ENCODE measurements at places on chromosomes 3 and 15.

DNA sequence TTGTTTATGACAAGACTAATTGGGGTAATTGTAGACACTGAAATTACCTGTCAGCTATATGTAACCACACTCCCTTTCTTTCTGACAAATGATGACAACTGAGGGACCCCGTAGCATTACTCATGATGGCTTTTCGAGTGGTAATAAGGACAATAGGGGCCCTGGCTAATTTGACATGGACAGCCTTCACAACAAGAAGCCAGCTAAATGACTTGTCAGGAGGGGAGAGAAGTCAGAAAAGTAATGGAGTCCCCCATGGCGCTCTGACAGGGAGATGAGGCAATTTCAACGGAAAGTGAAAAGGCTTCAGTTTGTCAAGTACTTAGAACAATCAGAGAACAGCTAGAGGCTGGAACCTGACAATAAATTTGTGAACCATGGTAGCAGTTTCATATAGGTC is 177.3 kb downstream of the CDIN1 start:
- no peak for DNase-seq

DNA sequence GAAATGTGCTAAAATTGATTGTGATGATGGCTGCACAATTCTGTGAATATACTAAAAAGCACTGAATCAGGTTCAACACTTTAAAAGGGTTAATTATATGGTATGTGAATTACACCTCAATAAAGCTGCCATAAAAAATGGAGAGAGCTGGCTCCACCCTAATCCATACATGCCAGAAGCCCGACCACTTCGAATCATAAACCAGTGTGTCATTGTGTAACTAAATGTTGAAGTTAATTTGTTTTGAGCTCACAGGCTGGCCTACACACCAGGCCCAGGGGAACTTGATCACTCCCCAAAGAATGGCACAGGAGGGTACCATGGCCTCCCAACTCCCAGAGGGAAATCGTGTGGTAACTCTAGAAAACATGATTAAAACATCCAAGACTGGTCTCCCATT is 14.0 kb downstream of the PLCD1 start:
- no peak for DNase-seq

DNA sequence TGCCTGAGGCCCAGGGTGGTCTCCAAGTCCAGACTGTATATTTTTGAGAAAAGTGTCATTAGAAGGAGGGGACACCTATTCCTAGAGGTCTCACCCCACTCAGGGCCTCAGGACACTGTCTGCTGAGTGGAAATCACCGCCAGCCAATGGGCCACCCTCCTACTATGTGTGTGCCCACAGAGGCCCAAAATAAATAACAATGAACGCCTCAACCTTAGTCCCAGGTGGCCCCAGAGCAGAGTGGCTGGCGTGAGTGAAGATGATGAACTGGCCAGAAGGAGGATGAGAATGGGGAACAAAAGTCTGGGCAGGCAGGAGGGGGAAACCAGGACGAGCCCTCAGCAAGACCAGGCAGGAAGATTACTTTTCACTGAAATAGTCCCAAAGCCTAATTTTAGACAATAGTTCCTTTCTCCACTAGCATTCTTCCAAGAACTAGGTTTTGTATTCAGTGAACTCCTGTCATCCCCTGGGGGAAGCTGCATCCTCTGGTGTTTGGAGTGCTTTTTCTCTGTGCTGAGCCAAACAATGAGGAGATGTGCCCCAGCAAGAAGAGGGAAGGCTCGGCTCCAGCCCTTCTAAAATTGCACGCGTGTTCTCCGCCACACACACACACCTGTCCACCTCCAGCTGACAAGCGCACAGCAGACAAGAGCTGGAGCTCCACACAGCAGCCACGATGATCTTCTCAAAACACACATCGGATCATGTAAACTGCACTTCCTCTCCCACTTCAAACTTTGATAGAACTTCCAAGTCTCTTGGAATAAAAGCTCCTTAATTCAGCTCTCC is 72.2 kb downstream of the ADCY5 start:
- DNase-seq, result no peak

DNA sequence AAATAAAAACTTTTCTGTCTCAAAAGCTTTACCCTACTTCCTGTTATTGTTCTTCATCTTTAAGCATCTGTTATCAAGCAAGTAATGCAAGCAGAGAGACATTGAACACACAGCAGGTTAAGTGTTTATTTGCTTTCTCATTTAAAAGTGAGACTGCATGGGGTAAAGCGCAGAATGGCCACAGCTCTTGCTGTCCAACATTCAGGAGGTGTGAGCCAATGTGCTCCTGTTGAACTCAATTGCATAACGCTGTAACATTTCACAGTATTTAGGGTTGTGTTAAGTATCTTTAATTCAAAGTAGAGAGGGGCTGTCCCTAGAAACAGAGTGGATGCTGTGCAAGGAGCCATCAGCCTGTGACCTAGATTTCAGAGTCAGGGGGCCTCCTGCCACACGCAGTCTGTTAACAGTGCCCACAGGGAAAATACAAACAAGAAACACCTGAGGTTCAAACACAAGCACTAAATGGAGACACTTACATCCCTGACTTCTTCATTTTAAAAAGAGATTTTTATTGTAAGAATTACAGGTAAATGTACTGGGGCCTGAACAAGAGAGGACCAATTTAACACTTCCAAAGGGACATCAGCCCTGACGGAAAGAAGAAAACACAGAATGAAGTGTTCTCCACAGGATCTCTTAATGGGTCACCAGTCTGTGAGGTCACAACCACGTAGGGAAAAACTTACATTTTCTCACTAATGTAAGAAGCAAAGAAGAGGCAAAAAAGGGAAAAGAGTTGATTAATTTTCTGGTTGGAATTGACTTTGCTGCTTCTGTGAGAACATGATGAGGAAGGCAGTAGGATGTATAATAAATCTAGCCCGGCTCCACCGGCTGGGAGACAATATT is 815.1 kb downstream of the VGLL3 start:
- no peak for DNase-seq

DNA sequence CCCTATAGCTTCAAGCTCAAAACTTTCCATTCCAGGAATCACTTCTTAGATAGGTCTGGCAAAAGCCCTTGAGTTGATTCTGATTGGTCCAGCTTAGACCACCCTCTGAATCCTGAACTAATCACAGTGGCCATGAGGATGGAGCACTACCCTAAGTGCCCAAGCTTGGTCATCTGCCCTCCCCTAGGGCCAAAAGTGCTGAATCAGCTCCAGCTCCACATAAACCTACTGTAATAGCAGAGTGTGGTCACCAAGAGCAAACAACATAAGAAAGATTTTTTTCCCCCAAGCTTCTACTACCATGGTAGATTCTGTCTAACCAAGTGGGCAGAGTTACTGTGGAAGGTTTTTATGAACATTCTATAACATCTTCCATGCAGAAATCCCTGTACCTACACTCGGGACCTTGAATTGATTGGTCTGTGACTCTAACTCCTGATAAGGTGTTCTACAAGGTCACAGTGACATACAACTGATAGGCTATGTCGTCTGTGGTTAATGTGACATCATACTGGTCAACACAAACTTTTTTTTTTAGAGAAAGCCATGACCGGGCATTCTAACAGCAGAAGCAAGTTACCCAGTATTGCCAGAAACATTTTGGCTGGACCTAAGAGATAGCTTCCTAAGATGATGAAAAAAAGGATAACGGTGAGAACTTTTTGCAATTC is 320.9 kb downstream of the MAGI1 start:
- DNase-seq, result no peak

DNA sequence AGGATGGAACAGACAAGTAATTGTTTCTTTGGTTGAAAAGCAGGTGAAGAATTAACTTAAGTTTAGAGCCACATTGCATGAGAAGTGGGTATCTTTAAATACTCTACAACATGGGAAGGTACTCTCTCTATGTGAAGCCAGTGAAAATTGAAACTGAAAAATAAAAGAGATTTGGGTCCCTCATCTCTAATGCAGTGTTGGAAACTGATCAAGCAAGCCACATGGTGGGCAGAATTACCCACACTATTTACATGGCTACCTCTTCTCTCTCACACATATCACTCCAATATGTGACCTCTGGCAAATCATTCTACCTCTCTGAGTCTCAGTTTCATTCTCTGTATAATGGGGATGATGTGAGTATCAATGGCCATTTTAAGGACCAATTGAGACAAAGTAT is 339.0 kb downstream of the IL5RA start:
- no peak for DNase-seq

DNA sequence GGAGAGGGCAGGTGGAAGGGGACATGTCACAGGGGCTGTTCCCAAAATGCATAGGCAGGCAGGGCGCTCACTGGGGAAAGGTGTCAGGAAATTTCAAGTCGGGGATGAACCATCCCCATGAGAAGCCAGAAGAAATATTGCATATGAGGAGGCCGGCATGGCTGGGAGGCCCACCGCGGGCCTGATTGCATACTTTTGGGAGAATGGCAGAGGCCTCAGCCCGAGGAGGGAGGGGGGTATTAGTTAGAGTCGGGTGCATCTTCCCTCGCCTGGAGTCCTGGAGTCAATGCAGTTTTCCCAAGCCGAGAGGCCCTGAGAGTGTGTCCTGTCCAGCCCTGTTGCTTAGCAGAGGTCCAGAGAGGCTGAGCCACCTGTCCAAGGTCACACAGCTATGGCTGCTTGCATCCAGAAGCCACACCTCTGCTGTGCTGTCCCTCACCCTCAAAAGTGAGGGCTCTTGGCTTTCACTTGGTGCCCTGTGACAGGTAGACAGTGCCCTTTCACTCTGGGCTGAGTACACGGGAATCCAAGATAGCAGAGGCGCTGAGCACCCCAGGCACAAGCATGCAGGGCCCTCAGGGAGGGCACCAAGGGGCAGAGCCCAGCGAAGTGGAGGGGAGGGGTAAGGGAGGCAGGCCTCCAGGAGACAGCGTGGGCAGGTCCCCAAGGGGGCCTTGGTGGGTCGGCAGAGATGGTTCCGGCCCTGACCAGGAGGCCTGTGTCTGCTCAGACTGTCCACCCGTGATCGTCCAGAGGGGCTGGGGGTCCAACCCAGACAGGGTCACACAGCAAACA is 48.5 kb downstream of the GRIP2 start:
- DNase-seq, result no peak

GRCh38 chr3:51328206-51328605 is 56.9 kb upstream of the MANF start:
- no peak for DNase-seq

DNA sequence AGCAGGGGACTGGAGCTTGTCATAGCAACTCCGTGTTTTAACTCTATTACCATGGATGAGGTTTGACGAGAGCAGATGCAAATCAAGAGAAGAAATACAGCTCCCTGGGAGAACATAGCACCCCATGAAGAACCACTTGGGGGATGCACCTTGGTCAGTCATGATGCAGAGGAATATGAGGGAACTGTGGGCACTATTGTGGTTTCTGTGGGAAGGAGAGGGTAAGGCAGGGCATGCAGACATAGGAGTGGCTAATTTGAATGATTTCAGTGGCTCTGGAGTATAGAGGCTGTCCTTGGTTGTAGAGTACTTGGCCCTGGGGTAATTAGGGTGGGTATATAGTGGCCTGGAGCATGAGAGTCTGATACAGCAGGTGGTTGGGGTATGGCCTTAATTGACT is 131.9 kb downstream of the EDEM1 start:
- DNase-seq, result no peak

DNA sequence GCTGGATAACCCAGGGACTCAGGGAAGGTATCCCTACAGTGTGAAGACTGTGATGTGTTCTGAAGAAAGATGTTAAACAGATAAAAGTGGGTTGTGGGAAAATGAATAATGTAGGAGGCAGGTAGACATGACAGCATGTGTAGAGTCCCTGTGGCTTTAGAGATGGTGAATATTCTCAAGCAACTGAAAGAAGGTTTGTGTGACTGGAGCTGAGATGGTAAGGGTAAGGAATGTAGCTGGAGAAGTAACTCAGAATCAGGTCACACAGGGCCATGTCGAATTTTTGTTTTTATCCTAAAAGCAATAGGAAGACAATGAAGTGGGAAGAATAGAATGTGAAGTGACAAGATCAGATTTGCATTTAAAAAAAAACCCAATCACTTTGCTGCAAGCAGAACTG is 53.7 kb upstream of the TRPC1 start:
- DNase-seq, result no peak

- DNase-seq, result no peak
Observed at GRCh38 chr3:140319739-140320138, 358.1 kb upstream of the TRIM42 start.

DNA sequence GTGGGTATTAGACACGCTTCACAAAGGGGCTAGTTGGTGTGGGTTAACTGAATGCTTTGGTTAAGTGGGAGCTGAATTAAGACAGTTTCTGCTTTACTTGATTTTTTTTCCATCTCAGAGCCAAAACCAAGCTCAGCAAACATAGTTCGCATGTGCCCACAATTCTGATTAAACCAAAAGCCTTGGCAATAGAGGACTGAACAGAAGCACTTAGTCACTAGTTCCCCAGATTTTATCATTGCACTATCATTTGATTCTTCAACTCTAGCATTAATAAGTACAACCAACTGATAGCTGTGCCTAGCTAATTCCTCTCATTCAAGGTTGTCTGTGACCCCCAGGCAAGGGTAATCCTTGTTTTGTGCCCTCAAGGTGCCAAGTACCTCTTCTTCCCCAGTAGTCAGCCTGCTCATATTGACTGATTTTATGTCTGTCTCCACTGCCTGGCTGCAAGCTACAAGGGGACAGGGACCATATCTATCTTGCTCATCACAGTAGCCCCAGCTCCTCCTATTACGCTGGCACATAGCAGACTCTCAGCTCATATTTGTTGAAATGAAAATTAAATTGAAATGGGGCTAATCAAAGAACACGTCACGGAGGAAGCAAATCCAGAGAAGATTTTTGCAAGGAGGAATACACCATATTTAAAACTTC is 9.9 kb upstream of the ARHGEF3 start:
- DNase-seq, result no peak

DNA sequence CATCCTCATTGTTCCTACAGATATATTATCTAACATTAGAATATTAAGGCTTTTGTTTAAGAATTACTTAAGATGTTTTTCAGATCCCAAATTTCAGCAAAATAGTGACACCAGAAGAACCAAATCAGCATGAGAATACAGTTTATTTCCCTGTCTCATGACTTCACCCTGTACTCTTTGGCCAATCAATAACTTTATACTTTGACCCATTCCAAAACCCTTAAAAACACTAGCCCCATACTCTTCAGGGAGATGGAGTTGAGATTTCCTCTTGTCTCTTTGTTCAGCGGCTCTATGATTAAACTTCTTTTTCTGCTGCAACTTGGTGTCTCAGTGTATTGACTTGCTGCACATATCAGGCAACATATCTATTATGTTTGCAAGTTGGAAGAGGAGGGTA is 207.7 kb downstream of the ZBBX start:
- no peak for DNase-seq

DNA sequence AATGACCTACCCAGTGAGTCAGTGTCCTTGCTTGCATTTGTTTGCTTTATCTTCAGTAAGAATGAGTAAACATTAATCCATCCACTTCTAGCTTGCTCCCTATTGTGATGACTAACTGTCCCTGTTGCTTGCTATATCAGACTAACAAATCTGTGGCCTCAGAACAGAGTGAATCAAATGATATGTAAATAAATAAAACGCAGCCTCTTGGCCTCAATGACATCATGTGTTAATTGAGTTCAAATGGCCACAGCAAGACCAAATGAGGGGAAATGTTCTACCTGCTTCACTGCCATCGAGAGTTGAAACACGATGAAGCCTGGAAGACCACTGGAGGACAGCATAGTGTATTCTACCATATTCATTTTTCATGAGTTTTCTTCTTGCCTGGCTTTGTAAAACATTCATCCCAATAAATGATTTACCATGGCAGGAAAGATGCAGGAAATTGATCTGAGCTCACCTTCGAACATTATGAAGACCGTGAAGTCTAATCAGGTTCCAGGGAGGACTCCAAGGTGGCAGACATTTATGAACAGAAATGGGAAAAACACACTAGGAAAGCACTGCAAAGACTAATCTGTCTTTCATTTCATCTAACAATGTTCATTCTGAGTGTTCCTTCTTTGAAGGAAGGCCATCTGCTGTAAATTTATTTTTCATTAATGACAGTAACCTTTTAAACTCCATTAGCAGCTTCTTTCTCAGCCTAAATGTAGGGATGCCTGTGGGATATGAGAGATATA is 1144.5 kb downstream of the TUSC7 start:
- DNase-seq, result peak; percentile 21

Data from HFF-Myc (cell line).